ENCODE measurements at places on chromosomes 6 and 20.

DNA sequence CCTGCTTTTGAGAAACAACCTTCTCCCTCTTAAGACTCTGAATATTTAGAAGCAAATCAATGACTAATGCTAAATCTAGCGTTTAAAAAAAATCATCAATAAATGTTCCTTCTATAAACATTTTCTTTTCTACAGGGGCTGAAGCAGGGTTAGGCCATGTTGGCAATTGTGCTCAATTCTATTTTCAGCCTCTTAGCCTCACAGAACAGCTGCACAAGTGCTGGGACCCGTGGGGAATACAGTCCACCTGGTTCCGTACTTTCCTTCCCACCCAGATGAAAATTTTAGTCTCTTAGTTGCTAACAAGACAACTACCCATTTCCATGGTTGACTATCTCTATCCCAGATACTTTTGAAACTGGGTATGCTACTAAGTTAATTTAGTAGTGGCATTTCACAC lies 138.6 kb downstream of the RPS12 start:
- DNase-seq = no peak

DNA sequence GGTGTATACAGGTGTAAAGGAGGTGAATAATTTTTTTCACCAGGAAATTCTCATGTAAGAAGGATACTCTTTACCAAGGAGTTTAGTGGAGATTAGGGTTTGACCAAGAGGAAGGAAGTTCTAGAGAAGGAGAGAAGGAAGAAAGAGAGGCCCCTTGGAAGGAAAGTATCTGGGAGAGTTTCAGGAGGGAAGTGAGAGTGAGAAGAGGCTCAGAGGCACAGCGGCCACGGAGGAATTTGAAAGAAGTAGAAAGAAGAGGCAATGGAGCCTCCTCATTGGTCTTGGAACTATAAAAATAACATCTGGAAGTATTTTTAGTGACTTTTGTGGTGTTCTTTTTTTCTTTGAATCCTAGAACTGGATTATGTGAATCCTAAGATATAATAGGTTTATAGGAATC lies 50.8 kb upstream of the MCUR1 start:
- DNase-seq = no peak

GRCh38 chr6:13184089-13184468 lies 144.3 kb downstream of the TBC1D7 start:
- DNase-seq = no peak

DNA sequence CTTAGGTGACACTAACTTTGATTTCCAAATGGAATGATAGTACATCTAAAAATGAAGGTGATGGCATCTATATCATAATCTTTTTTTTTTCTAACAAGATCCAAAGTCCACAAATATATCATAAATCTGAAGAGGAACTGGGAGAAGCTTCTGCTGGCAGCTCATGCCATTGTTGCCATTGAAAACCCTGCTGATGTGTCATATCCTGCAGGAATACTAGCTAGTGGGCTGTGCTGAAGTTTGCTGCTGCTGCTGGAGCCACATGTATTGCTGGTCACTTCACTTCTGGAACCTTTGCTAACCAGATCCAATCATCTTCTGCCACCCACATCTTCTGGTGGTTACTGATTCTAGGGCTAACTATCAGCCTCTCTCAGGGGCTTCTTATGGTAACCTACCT lies 27.4 kb upstream of the KHDC1 start:
- no peak for DNase-seq

GRCh38 chr6:125154118-125154760 lies 666 bp downstream of the TPD52L1 start:
- DNase-seq = no peak

- no peak for DNase-seq
Measured at GRCh38 chr20:40431611-40432010, 257.4 kb downstream of the MAFB start.

DNA sequence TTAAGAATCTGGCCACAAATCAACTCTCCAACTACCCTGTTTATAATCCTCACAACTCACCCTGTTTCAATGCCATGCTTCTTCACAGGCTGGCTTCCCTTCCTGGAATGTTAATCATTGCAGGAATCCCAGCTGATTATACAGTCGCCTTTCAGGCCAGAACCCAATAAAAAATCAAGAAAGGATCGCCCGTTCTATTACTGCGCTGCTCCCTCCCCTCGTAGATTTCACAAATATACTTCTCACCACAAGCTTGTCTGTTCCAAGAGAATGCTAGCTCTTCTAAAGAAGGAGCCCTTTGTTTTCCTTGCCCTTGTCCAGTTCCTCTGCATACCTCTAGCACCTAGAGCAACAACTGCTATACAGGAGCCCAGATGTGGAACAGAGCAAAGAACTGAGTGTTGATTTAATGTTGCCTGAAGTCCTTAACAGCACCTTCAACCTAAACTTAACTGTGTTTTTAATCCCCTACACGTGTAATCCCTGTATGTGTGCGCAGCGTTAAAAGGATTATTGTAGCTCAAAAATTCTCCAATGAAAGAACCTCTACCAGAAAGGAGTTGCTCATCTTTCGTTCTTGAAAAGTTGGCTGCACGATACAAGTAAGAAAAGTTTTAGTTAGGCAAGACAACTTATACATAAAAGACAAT lies 988 bp downstream of the ECHDC1 start:
- DNase-seq = no peak

DNA sequence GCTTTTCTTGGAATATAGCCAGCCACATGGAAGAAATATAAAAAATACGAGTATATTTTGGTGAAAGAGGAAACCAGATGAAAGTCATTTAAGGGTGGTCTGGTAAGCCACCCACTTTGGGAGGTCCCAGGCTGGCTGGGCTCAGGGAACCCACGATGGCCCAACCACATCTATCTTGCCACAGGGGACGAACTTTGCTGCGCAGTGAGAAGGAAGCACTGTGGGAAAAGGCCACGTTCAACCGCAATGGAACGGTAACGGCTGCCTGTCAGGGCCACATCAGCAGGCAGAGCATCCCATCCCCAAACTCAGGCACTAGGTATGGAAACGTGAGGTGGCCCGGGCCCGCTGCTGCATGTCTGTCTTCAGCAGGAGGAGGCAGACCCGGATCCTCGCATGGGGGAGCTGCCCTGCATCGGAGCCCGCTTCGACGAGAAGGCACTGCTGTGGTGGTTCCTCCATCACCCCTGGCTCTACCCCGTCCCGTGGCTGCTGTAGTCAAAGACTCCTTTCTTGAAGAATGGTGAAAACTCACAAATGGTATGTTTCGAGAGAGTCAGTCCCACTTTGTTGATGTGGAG lies 300.4 kb downstream of the KIF16B start:
- DNase-seq = no peak

GRCh38 chr6:89352278-89353117 lies at the start of gene UBE2J1:
Gene UBE2J1 (minus strand): TSS chr6:89352722. CDS start chr6:89352569, 153 bp downstream.
- DNase-seq = peak; percentile 58

DNA sequence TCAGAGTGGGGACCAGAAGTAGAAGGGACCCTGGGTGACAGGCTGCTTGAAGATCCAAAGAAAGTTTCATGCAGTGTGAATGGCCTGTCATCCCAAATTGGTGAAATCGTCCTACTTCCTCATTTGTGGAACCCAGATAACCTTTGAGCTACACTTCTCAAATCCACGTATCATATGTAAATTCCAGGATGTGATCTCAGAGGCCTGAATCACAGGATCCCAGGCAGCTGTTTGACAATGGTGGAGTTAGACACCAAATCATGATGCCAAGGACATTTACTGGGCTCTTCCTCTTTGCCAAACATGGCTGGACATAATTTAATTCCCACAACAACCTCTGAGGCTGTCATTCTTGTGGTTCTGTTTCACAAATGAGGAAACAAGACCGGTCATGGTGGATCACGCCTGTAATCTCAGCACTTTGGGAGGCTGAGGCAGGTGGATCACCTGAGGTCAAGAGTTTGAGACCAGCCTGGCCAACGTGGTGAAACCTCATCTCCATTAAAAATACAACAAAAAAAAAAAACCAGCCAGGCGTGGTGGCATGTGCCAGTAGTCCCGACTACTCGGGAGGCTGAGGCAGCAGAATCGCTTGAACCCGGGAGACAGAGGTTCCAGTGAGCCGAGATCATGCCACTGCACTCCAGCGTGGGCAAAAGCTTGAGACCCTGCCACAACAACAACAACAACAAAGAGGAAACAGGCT lies 39.9 kb upstream of the TTPAL start:
- DNase-seq = no peak

DNA sequence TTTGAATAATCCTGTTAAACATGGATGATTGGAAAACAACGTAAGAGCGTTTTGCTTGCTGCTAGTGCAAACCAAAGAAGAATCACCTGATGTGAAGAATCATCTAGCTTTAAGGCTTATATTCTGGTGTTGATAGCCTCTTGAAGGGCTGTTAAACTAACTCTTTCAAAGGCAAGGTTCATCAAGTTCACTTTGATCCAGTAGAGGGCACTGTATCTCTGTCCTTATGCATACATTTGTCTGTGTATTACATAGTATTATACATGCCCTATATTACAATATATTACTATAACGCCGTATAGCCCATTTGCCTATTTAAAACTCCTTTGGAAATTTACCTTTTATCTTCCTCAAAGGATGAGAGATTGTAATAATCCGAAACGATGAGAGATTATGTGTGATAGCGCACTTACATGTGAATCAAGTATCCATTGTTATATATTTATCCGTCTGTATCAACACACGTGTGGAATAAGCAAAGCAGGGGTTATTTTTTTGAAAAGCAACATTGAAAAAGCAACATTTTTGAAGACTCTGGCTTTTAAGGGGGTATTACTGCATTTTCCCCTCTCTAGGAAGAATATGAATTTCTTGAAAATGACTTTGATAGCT lies 50.8 kb upstream of the NRN1 start:
- DNase-seq = no peak

DNA sequence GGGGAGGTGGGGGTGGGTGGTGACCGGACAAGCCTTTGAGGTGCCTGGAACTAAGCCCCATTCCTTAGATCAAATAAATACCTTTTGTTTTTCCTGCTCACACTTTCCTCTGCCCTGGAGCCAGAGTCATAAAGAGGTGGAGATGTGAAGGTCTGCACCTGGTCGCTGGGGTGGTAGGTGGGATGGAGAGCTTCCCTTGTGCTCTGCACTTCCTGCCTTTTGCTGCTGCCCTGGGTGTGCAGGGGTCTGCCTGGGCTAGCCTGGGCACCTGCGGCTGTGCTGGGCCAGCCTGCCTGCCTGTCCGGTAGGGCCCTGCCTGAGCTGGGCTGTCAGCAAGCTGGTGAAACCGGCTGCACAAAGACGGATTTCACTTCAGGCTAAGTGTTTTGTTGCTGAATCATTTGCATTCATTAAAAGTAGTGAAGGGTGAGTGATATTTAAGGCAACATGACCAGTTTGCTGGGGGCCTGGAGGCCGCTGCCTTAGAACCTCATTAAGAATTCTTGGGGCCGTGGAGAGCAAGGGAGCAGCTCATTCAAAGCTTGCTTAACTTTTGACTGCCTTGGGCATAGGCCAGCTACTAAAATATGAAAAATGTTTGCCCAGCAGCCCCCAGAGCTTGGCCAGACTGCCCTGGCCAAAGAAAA lies 20.5 kb downstream of the PTK7 start:
- DNase-seq = no peak

GRCh38 chr20:347640-348484 lies 951 bp downstream of the NRSN2 start:
- peak; percentile 63 for DNase-seq

DNA sequence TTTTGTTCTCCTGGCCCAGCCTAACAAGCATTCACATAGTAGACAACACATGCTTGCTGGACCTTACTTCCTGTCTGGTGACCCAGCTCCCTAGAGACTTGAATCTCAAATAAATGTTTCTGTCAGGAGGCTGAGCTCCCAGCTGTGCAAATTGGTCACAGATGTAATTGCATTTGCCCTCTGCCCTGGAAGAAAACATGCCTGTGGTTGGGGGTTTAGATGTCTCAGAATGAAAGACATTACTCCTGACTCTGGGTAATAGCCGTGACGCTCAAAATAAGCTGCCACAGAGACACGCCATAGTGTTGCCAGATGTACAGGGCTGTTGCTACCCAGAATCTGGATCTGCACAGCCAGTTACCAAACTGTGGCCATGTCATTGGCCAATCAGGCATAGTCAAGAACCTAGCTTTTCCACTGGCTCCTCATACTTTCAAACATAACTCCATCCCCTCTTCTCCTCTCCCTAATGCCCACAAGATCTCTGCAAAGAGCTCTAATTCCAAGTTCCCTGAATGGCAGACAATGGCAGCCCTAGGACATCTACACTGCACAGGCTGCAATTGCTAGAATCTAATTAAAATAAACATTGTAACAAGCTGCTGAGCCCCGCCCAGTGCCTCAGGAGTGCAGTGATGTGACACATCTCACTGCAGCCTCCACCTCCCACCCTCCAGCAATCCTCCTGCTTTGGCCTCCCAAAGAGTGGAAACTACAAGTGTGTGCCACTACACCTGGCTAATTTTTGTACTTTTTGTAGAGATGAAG lies 32.8 kb upstream of the GMPR start:
- no peak for DNase-seq
